Activated naive CD4-positive, alpha-beta T cell (primary cell): ENCODE measurements at places on chromosomes 5 and 9.

DNA sequence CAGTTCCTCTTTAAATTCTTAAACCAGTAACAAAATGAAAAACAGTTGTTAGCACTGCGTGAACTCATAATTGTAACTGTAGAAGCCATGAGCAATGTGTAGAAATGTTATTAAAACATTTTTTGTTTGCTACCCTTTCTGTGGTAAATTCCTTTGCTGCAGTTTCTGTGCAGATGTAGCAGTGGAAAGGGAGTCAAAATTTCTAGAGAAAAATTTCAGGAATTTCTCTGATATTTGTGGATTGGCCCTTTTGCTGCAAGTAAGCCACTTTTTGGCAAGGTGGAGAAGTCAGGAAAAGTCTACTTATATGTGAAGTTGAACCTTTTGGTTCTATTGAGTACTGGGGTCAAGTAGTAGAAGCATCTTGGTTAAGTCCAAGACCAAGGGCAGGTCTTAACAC lies 10.1 kb downstream of the FBXL7 start:
- DNase-seq: no peak

GRCh38 chr5:142250119-142250518 lies 74.7 kb downstream of the SPRY4 start:
- DNase-seq: no peak

DNA sequence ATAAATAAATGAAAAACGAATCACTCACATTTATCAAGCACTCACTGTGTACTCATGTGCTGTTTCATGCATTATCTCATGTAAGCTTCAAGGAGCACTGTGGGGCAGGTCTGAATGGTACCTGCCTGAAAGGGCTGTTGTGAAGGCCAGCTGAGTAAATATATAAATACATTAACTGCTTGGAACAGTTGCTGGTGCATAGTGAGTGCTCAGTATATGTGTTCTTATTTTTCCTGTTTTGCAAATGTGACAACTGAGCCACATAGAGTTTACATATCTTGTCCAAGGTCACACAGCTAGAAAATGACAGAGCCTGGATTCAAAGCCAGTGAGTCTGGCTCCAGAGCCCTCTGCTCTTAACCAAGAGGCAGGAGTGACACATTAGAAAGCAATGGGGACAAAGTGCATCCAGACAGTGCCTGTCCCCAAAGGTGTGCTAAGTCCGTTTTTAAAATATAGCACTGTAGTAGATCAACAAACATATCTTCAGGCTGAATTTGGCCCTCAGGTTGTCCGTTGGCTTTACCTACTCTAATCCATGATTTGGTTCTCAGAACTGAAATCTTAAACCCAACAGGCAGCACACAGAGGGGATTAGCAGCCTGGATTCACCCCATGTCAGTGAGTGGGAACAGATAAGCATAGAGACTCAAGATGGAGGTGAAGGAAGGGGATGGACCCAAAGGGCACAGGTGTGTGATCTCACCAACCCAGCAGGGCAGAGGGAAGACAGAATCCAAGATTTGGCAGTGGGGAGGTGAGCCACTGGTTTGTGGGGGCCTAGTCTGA lies 70.8 kb downstream of the WWC1 start:
- no peak for DNase-seq

GRCh38 chr9:84068872-84069271 lies 88.3 kb downstream of the RMI1 start:
- no peak for DNase-seq

- no peak for DNase-seq
Measured at GRCh38 chr5:76292620-76293322, 110.3 kb upstream of the IQGAP2 start.

- no peak for DNase-seq
Measured at GRCh38 chr9:115117999-115118878, at the start of gene TNC. TNC (minus strand) TSS chr9:115118157; CDS start chr9:115091018, 27,139 bp downstream.

DNA sequence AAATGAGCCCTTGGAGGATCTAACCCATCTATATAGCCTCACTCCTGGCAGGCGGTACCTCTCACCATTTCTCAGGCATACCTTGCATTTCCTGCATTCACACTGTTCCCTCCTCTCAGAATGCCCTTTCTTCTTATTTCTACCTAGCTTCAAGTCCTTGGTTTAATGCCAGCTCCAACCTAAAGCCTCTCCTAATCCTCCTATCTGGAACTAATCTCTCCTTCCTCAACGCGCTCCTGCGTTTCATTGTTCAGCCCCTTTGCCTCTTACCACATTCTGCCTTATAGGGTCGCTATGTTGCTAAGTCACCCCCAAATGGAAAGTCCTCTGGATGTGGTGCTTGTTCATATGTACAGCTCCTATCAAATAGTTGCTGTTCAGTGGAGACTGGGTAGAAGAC lies 288.5 kb upstream of the TUT7 start:
- no peak for DNase-seq

GRCh38 chr5:36397901-36398536 lies 96.3 kb upstream of the RANBP3L start:
- no peak for DNase-seq

DNA sequence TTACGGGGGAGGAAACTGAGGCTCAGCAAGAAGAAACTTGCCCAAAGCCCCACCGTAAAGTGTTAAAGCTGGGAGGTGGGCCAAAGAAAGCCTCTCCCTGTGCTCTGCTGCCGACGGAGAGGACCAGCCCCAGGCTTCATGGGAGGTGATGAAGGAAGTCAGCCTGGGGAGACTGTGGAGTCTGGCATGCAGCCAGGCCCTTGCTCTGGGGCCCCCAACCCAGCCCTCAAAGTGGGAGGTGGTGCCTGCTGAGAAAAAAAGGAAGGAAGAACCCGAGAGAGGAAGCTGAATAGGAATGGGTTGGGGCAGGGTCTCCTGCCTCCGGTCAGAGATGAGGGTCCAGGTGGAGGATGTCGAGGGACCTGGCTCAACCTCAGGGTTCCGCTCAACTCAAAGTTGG lies 3.8 kb downstream of the RNF44 start:
- no peak for DNase-seq

GRCh38 chr5:95671826-95672225 lies 11.0 kb downstream of the SPATA9 start:
- DNase-seq: no peak
